ENCODE measurements at places on chromosomes 11 and 22. TPM values are rescaled to one million over a fixed set of nuclear protein-coding genes. Genes with fewer than 3 reads are reported as not detected.

The E2F8 gene
- total RNA-seq: 2.2 TPM

DNA sequence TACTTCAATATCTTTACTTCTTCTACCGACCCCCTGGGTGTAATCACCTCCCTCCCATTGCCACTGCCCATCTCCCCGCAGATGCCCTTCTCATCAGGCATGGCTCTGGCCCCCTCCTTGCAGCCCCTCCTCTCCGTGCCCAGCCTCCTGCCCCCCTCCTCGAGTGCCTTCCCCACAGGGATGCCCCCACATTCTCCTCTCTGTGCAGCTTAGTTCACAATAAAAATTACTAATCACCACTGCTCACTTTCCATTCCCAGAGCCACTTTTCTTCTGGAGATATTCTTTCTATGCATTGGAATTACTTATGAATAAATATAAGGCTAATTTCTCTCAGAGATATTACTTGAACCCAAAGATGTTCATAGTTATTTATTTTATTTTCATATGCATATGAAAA lies 22.1 kb downstream of the IFITM10 start:
- no peak for DNase-seq

- no peak for DNase-seq
Measured at GRCh38 chr11:1502954-1503707, 16.6 kb upstream of the MOB2 start.

DNA sequence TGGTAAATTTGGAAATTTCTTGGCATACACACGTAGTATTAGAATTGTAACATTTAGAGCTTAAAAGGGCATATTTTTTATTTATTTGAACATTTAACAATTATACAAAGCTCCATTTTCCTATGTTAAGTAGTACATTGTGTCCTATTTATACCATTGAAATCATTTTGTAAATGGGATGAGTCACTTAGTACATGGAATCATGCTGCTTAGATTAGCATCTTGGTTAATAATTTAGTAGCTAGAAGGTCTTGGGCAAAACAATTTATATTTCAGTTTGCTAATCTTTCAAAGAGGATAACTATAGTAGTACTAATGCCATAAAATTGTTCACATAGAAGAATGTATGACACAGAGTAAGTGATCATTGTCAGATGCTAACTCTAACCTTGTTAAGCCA lies 450.1 kb upstream of the LUZP2 start:
- no peak for DNase-seq

Data from fibroblast of villous mesenchyme (primary cell).